Stimulated activated CD4-positive, alpha-beta T cell treated with anti-CD3 and anti-CD28 coated beads, Interleukin-2, amount 100 ng/mL, for 48 hours (primary cell): ENCODE measurements at places on chromosomes 12 and 14.
A peak's percentile ranks its signal among the peaks of the same experiment; 100 is the strongest.

DNA sequence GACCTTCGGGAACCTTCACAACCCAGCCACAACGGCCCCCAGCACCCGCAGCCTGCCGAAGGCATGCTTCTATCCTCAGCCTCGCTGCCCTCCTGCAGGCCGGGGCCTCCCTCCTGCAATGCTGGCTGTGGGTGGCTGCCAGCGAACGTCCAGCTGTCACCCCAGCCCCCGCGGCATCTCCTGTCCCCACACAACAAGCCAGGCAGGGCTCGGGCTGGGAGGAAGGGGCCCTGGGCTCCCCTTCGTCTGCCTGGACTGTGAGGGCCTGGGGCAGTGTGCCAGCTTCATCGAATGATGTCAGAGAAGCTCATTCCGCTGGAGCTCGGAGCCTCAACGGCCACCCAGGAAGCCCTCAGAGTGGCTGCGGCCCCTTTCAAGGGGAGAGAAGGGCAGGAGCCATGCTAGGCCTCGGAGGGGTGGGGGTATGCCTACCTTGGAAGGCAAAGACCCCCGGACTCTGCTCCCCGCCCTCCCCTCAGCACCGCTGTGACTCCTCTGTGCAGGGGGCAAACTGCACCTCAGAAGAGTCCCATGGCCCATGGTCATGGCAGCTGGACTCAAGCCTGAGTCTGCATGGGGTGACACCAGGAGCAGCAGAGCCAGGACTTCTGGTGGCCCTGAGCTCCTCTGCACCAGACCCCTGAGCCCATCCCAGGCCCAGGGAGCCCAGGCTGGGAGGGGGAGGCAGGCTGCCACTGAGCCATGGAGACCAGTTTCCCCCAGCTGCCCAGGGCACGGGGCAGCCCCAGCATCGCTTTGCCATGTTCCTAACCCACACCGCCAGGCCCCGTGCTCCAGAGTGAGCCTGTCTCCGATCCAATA, 24.7 kb upstream of the C14orf180 start:
- no peak for DNase-seq

DNA sequence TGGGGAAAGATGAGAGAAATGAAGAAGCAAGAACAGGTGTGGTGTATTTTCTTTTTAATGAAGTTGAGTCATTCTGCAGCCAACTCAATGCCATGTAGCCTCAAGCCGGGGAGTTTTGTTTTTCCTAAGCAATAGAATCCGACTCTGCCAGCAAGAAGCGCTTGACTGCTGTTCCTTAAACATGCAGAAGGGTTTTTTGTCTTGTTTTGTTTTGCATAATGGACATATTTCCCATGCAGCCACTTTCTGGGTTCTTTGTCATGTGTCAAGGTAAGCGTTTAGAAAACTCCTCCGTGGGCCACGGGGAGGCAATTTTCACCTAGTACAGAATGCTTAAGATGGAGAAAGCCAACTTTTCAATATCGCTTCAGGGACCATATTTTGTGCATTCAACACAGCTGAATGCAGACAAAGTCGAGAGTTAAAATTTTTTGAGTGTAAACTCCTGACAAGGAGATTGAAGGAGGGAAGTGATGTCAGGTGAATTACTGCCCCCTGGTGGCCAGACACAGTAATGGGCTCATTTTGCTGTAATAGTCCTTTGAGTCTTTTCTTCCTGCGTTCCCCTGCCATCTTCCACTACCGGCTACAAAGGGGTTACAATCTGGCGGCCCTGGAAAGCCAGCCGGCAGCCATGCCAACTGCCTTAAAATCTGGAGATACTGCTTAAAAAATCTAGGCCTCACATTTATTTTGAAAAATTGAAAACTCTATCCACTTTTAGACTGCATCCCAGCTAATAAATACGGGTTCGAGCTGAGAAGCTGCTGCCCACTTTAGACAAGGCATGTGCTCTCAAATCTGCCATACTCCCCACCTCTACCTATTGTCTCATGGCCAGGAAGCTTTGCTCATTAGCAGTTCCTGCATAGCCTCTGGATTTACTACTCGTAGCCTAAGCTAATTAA, 3.2 kb upstream of the FICD start:
- peak; percentile 78 for DNase-seq

GRCh38 chr12:123145211-123145610, 5.7 kb downstream of the PITPNM2 start:
- DNase-seq: no peak

- no peak for DNase-seq
These were observed 163.0 kb downstream of the ATP23 start for GRCh38 chr12:58104351-58104755.

DNA sequence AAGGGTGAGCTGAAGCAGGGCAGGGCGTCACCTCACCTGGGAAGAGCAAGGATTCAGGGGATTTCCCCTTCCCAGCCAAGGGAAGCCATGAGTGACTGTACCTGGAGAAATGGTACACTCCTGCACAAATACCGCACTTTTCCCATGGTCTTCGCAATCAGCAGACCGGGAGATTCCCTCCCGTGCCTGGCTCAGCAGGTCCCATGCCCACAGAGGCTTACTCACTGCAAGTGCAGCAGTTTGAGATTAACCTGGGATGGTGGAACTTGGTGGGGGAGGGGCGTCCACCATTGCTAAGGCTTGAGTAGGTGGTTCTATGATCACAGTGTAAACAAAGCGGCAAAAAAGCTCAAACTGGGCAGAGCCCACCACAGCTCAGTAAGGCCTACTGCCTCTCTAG, 11.0 kb upstream of the DHRS4 start:
- DNase-seq: no peak

- DNase-seq: no peak
These were observed 111.6 kb upstream of the BTG1 start for GRCh38 chr12:92257261-92257660.

DNA sequence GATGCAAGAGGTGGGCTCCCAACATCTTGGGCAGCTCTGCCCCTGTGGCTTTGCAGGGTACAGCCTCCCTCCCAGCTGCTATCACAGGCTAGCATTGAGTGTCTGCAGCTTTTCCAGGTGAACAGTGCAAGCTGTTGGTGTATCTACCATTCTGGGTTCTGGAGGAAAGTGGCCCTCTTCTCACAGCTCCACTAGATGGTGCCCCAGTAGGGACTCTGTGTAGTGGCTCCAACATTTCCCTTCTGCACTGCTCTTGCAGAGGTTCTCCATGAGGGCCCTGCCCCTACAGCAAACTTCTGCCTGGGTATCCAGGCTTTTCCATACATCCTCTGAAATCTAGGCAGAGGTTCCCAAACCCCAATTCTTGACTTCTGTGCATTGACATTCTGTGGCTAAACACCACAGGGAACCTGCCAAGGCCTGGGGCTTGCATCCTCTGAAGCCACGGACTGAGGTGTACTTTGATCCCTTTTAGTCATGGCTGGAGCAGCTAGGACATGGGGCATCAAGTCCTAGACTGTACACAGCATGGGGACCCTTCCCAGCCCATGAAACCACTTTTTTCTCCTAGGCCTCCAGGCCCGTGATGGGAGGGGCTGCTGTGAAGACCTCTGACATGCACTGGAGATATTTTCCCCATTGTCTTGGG, 24.0 kb upstream of the SLC38A1 start:
- DNase-seq: no peak

DNA sequence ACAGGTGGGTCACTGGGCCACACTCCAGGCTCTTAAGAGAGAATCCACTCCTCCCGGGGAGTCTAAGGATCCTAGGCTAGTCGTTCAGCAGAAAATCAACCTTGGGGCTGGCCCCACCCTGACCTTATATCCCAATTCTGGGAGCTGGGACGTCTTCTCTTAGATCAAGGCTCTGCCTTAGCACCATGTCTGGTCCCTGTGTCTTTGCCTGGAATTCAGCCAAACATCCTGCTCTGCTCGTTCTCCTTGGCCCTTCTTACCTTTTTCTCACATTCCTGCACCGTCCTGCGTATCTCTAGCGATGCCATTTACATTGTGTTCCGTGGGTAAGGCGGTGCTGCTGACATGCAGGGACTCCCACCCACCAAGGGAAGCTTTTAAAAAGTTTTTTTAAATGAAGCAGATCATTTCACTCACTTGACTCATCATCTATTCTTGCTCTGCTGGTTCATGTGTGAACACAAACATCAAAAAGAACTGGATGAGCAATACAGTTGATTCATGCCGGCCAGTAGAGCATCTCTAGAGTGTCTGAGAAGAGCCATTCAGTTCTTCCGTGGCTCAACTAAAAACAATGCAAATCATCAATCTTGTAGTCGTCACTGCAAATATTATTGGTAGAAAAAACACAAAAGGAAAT, 50.2 kb downstream of the KCNK13 start:
- DNase-seq: no peak

DNA sequence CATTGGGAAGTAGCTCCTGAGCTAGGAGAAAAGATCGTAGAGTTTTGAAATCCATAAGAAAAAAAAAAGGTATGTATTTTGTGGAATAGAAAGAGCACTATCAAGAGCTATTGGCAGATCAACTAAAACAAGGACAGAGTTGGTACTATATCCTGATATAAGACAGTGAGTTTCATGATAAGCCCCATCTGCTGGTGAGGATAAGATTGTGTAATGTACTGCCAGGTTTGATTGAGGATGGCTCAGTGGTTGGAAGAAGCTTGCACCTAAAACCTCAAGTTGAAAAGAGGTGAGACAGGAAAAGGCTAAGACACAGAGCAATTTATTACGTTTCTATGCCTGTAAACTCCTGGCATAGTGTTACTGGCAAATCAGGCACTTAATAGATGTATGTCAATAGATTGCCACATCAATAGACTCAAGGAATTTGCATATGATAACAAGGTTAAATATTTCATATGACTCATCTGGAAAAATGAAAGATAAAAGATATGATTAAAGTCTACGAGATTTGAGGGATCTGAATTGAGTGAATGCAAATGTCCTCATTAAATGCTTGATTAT, 525.6 kb downstream of the FLRT2 start:
- no peak for DNase-seq

DNA sequence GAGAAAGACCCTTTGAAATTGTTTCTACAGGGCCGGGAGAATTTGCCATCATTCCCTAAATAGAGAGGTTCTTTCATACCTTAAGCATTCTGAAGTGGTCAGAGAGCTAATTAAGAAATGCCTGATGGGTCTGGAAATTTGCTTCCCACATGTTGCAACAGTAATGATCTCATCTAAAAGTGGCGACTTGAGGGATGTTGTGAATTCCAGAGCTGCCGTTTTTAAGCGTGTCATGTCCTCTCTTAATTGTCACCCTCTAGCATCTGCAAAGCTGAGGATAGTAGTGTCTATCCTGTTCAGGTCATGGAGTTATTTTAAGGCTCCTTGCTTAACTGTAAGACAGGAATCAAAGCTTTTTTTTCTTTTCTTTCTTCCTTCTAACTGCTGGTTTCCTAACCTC, 60.4 kb downstream of the FOS start:
- no peak for DNase-seq

DNA sequence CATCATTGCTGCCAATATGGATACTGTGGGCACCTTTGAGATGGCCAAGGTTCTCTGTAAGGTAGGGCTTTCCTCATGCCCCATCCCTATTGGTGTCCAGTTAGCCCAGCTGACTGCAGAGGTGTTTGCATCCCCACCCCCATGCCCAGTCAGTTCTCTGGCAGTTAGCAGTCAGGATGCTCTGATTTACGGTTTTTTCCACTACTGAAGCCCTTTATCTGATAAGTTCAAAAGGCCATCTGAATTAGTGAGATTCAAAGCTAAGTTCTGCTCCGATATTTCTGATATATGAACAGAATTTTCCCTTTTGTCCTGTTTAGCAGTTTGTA, 773 bp downstream of the GMPR2 start:
- DNase-seq: no peak

DNA sequence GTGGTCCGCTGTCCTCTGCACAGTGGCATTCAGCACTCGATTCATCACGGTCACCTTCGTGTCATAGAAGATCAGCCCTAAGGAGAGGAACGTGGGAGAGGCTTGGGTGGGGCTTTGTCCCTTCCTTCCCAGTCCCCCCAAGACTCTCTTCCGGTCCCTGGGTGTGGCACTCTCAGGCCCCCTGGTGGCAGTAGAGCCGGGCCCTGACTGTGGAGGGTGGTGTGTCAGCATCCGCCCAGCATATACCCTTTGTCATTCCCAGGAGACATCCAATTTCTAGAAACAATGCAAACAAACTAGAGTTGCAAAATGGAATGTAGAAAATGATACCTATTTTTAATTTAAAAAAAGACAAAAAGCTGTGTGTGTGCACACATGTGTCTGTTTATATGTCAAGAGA, 45.0 kb downstream of the TRAFD1 start:
- no peak for DNase-seq

GRCh38 chr12:113664224-113664681, 192.6 kb upstream of the LHX5 start:
- no peak for DNase-seq

DNA sequence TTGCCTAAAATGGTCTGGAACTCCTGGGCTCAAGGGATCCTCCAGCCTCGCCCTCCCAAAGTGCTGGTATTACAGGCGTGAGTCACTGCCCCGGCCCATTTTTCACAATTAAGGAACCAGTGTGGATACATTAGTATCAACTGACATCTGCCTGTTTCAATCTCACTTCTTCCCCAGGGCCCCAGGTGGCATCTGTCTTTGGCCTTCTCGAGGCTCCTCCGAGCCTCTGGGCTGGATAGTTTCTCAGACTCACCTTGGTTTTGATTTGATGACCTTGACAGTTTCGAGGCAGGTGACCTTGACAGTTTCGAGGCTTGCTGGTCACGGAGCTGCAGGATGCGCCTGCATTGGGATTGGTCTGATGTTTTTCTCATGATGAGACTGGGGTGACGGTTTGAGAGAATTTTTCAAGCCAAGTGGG, 41.0 kb upstream of the NCOR2 start:
- DNase-seq: no peak

DNA sequence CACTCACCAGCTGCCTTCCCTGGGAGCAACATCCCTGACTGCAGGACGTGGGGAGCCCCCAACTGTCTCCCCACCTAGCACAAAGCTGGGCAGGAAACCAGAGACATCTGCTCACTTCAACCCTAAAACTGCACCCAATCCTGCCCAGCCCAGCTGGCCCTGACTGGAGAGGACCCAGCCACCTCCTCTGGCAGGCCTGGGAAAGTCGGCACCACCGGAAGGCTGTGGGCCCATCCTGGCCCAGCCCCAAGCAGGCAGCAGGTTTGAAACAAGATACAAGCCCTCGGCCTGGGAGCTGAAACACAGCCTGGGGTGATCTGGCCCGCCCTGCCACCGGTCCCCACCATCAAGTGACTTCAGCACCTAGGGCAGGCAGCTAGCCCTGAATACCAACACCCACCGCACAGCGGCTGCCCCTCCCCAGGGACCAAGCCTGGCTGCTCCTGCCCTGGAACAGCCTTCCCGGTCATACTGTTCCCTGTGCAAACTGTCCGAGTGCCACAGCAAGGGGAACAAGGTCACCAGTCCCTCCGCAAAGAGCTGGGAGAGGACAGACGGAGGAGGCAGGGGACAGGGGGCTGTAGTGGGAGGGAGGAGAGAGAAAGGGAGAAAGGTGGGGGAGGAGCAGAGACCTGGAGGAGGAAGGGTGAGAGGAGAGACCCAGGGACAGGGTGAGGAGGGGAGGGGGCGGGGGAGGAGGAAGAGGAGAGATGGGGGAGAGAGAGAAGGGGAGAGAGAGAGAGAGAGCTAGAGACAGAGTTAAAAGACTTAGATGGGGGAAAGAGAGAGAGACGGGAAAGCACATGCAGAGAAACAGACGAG, 115.7 kb downstream of the RFLNA start:
- DNase-seq: no peak
